ENCODE measurements at places on chromosomes 3 and 15.

- peak; percentile 85 for DNase-seq
Measured at GRCh38 chr15:90101969-90102890, at the start of gene IDH2. IDH2 (minus strand) TSS chr15:90102468; CDS start chr15:90102390, 78 bp downstream.

DNA sequence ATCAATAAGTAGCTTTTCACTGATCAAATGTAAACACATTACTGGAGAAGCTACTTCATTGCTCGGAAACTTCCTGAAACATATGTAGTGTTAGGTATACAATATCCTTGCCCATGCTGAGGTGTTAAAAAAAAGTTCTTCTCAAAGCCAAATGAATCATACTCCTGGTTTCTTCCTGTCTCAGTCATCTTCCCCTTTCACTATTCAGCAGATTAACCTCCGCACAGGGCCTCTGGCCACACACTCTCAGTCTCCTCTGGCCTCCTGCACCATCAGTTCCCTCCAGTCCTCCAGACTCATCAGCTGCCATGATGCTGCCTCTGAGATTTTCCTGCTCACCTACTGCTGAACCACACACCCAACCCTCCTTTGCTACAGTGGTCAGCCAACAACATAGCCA, 70.5 kb upstream of the BOC start:
- no peak for DNase-seq

DNA sequence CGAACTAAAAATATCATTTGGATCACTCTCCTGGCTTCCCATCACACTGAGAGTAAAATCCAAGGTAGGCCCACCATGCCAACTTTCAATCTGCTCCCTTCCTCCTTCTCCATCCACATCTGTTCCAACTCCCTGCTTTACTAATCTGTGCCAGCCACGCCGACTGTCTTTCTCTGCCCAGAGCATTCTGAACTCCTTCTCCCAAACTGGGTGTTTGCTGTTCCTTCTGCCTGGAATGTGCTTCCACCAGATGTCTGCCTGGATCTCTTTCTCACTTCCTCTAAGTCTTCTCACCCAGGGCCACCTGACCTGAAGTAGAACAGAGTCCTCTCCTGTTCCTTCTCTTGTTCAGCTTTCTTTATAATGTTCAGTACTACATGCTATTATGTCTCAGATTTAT, 5.6 kb upstream of the ARL8B start:
- DNase-seq = no peak

DNA sequence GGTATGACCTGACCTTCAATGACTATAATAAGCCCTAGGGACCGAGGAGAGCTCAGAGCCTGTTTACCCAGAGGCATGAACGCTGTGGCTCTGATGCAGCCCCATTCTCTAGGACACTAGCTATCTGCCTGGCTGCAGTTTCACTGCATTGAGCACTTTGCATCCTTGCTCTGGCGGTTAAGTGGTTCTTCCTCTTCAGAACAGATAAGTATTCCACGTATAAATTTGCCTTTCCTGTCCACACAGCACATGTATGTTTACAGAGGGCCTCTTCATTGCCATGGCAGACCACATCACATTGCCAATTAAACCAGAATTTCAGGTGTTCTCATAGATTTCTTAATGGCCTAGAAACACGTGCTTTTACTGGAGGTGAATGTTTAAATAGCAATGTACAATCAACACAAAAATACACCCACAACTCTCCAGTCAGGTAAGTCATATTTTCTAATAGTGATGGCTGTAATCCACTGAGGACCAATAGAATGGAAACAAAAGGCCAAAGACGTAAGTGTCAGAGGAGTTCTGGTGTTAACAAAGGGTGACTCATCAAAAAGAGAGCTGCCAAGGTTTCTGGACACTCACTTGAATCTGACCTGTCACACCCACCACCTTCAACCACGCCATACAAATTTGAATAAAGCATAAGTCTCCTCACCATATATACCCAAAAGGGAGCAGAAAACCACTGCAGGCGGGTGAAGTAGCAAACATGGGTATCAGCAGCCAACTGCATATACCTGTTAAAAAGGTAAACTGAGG, 553.4 kb downstream of the OCA2 start:
- no peak for DNase-seq

DNA sequence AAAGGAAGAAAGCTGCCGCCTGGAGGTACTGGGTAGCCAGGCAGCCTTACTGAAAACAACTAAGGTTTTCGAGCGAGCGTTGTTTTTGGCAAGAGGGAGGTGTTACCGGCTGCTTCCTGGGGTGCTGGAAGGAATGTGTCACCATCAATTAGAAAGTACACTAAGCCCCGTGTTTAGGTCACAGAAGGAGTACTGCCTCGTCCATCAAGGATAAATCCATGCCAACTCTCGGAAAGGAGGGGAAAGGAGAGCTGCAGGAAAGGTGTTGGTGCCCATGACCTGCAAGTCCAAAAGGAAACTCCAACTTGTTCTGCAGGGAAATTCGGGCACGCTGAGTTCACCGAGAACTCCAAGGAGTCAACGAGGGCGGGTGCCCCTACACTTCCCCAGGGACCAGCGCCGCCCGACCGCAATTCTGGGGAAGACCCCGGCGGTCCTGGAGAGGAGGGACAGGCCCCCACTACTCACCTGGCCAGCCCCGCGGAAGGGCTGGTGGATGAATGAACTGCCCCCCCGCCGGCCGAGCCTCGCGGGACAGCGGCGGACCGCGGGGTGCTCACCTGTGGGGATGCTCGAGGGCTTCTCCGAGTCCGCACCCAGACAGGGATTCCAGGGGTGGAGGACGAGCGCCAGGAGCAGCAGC, 542 bp downstream of the PLOD2 start:
- DNase-seq = peak; percentile 79

DNA sequence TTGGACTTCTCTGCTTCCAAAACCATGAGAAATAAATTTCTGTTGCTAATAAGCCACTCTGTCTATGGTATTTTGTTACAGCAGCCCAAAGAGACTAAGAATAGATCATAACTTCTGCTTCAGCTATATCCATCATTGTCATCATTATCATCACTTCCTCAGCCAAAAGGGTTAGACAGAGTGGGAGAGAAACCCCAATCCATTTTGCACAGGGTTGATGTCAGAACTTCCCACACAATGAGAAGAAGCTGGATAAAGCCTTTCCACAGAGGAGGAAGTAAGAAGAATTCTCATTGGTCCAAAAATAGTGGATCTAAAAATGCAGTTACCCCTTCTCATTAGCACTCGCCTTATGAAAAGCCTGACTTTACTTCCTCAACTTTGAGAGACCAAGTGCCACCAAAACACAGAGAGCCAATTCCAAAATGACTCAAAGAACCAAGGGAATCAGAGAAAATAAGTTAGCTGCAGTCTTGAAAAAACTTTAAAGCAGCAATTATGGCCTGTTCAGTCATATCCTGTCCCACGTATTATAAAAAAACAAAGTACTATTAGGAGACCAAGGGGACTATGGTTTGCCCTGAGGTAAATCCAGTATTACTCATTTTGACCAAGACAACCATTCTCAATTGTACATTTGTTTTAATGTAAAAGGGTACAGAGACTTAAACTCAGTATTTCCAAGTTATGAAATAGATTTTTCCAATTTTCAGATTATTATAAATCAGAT, 80.2 kb downstream of the WNT5A start:
- no peak for DNase-seq

DNA sequence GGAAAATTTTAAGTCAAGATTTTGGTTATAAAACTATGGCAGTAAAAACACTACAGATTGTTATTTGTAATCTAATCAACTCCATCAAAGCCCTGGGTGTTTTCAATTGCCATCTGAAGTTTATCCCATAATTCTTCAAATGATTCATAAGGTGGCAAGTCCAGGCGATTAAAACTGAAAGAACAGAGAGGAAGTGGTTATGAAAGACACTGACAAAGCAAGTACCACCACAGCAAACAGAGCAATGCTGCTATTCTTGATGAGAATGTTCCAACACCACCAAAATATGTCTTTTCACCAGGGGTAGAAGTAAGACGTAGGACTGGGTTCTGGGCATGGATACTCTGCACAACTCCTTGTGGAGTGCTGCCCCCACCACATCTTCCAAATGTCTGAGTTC, 86.9 kb upstream of the PRTG start:
- DNase-seq = no peak

GRCh38 chr3:58008141-58009025, at the start of gene FLNB:
FLNB (plus strand) TSS chr3:58008422; CDS start chr3:58008565, 143 bp downstream.
- peak; percentile 65 for DNase-seq

DNA sequence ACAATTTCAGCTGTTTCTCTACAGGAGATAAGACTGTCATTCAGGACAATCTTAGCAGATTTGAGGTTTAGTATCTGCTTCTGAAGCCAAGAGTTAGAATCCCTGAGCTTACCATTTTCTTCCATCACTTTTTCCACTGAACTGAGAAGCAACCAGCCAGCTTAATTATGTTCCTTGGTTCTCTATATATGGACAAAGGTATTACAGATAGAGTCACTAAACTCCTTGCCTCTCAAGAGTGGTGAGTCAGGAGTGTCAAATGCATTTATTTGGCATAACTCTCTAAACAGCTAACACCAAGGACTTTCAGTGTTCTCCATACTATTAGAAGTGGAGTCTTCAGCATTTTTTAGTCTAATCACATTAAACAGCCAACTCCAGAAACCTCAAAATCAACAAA, 239.3 kb downstream of the ALCAM start:
- DNase-seq = no peak

DNA sequence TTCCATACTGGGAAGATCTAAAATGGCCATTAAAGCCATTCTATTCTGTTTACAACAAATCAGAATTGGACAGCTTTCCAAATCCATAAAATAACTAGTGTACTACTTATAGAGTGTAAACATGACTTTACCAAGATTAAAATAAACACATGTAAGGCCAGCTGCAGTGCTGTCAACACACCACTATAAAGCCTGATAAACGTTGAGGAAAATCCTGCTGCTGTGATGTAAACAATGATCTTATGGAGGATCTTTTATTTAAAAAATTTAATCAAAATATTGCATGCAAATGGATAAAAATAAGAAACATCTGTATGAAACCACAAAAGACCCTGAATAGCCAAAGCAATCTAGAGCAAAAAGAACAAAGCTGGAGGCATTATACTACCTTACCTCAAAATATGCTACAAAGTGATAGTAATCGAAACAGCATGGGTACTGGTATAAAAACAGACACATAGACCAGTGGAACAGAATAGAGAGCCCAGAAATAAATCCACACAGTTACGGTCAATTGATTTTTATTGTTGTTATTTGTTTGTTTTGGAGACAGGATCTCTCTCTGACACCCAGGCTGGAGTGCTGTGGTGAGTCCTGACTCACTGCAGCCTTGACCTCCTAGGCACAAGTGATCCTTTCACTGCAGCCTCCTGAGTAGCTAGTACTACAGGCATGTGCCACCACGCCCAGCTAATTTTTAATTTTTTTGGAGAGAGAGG, 428.8 kb upstream of the C2CD4B start:
- DNase-seq = no peak

DNA sequence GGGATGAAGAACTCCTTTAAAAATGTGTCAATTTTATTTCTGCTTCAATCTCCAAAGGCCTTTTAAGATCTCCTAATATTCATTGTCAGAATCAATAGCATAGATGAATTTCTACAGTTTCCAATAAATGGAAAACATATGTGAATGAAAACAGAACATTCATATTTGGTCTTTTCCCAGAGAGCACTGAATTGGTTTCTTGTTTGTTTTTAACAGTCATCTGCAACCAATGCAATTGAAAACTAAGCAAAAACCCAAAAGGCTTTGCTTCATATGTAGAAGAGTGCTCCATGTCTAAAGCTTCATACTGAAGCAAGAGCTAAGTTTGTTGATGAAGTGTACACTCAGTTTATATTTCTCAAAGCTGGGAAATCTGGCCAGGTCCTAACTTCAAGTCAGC, 426.5 kb upstream of the CDIN1 start:
- DNase-seq = no peak

GRCh38 chr3:80000022-80000421, 232.2 kb upstream of the ROBO1 start:
- no peak for DNase-seq

DNA sequence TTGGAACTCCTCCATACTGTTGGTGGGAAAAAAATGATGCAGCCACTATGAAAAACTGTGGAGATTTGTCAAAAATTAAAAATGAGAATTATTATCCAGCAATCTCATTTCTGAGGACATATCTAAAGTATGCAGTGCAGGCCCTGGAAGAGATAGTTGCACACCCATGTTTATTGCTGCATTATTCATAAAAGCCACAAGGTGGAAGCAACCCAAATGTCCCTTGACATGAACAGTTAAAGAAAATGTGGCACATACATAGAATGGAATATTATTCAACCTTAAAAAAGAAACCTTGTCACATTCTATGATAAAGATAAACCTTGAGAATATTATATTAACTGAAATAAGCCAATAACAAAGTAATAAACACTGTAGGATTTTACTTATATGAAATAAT, 80.9 kb upstream of the ARHGEF26 start:
- DNase-seq = no peak

DNA sequence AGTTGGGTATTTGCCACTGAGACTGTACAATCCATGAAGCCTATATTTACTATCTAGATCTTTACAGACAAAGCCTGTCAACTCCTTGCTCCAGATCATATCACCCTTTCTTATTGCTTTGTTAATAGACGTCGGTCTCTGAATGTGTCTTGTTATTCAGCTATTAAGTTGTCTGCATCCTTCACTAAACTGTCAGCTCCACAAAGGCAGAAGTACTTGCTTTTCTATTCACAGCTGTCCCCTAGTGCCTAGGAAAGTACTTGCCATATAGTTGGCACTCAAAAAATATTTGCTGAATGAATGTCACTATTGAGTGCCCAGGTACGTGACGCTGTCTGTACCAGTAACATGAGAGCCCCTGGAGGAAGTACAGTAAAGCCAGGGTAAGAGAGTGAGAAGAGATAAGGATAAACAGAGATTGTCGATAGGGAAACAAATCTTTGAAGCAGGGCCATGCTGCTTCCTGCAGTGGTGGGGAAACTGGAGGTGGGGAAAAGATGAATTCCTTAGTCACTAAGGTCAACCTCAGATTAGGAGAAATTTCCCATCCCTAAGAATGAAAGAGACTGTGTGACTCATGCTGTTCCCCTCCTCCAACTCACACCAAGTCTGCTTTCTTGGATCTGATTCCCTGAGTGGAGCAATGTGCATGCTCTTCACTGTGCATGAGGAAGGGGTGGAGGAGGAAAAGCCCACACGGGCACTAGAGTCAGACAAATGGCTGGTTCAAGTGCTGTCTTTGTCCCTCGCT, 36.3 kb downstream of the PRICKLE2 start:
- no peak for DNase-seq

- no peak for DNase-seq
Measured at GRCh38 chr3:82474711-82475110, 713.3 kb upstream of the GBE1 start.
